ENCODE measurements at places on chromosomes 6 and 20.

- DNase-seq, result no peak
Observed at GRCh38 chr6:102670735-102671134, 1277.2 kb downstream of the GRIK2 start.

DNA sequence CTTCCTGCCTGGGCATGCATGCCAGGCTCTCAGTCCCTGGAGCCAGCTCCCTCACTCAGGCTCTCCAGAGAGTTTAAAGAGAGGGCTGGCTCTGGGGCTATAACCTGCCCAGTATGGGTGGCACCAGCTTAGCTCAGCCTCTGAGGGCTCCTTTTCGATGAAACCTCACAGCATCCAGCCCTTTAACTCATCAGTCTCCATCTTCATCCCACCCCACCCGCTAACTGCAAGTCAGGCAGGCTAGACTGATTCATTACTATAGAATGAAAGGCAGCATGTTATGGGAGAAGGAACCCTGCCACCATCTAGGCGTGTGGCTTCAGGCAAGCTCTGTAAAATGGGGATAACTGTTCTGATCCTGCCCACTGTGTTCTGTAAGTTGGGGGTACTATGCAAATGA lies 53.5 kb downstream of the RAB44 start:
- no peak for DNase-seq

DNA sequence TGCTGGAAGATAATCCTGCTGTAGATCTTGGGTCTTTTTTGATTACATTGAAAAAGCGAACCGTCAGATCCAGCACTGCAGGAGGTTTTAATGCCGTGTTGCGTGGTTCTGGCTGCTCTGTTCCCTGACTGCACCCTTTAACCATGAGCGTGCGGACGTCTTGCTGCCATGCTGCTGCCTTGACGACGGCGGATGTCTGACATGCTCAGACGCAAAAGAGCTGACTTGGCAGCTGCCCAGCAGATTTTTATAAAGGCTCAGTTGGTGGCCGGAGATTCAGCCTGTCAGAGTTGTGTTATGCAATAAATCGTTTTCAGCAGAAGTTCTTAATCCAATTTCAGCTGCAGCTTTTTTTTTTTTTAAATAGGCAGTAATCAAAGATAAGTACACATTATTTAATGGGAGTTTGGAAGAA lies 119.4 kb downstream of the JARID2 start:
- DNase-seq, result peak; percentile 31

DNA sequence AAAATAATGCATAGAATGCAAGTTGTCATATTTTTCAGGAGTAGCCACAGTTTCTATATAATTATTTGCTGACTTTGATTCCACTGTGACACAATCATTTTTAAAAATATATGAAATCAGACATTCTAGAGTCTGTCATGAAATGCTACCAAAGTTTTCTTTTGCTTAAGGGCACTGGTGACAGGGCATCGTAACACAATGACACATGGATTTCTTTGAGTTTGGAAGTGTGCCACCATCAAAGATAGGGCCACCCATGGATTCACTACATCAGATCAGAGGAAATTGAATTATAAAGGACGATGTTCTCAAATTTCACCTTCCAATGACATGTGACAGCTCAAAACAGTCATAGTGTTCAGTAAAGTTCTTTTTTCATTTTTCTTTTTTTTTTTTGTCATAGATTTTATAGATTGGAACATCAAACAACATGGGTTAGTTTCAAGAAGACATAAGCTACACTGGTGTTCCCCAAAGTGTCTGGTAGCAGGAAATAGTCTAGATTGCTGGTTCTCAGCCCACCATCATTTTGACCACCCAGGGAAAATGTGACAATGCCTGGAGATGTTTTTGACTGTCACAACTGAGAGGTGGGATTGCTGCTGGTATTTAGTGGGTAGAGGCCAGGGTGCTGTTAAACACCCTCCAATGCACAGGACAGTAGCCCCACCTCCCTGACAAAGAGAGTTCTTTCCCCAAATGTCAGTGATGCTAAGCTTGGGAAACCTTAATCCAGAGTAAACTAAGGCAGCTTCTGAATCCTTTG lies 123.8 kb upstream of the DOK5 start:
- no peak for DNase-seq

GRCh38 chr6:39997101-39997635 lies 62.9 kb upstream of the MOCS1 start:
- no peak for DNase-seq

- DNase-seq, result no peak
Observed at GRCh38 chr6:10413262-10413849, 1.5 kb downstream of the TFAP2A start.

GRCh38 chr20:21033817-21034216 lies 72.3 kb downstream of the LINC00237 start:
- DNase-seq, result no peak

DNA sequence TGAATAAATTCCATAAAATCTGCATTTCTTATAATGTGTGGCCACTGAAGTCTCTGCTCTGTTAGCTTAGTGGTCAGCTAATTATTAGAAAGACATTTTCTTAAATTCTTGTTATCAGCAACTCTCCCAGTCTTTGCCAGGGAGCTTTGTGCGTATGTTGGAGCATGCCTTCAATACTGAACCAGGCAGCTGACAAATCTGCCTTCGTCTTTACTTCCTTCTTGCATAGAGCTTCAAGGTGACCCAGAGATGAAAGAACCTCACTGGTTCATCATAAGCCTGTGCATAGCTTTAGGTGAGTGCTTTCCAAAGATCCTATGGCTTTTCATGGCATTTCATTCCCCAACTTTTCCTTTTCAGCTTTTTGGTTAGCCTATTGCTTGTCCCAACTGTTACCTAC lies 43.0 kb upstream of the NELFCD start:
- no peak for DNase-seq

DNA sequence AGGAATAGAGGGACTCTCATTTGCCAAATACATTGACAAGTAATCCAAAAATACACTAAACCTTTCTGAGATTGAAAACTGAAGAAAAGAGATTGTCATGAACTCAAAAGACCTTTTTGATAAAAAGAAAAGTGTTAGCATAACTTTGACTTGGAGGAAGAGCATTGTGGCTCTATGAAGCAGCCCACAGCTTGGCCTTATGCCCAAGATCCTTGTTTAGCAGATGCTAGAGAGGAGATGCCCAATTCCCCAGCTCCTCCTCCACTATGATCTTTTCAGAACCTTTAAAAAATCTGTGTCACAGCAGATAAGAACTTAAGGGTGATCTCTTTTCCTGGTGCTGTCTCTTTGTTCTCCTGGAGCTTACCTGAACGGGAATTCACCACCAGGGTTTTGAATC lies 35.8 kb upstream of the IGF2R start:
- DNase-seq, result no peak

DNA sequence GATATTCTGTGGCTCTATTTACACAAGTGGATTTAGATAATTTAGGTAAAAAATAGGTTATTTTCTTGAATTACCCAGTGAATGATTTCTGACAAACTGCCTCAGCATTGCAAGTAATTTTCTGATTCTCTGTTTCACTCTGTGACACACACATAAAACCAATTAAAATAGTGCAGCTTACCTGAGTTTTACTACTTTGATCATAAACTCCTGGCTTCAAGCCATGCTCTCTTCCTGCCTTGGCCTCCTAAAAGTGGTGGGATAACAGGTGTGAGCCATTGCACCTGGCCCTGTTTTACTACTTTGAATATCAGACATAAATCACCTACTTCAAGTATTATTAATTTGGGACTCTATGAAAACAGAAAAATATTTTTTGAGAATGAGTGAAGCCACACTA lies 462.9 kb downstream of the ADGRB3 start:
- DNase-seq, result no peak

GRCh38 chr20:21291026-21291425 lies 12.1 kb upstream of the XRN2 start:
- DNase-seq, result no peak

DNA sequence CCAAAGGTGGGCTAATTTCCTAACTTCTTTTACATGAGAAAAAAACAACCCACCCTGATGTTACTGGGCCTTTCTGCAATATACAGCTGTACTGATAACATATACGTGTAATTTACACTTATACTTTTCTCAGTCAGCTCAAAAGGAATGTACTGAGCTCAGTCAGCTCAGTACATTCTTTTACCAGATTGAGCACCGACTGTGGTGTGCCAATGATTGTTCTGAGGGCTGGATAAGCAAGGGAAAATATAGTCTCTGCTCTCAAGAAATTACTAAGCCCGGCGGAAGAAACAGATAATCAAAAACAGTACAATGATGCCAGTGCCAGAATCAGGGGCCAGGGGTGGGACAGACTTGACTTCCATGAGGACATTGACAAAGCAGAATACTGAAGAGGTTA lies 10.0 kb upstream of the BLOC1S5 start:
- DNase-seq, result no peak

DNA sequence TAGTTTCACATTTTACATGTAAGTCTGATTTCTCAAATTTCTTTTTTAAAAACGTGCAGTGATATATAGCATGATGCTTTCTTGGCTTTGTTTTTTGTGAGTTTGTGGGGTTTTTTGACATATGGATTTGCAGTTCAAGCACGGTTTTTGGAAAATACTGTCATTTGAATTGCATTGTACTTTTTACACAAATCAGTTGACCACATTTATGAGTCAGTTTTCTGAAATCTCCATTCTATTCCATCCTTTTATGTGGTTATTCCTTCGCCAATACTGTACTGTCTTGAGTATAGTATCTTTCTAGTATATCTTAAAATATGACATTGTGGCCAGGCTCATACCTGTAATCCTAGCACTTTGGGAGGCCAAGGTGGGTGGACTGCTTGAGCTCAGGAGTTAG lies 890.0 kb upstream of the CITED2 start:
- DNase-seq, result no peak

DNA sequence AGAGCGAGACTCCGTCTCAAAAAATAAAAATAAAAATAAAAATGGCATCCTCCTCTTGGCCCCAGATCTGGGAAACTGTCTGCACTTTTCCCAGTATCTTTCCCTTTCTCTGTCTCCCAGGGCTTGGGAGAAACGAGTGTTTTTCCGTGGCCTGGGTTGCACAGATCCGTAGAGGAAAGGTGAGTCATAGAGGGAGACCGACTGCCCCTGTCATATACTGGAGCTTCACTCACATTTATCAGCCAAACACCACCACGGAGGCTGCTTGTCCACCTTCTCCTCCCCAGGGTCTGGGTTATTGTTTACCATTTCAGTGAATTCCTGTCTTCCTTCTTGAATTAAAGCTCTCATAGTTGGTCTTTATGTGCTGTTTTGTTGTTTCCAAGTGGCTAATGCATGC lies 31.9 kb upstream of the EIF2S2 start:
- no peak for DNase-seq

DNA sequence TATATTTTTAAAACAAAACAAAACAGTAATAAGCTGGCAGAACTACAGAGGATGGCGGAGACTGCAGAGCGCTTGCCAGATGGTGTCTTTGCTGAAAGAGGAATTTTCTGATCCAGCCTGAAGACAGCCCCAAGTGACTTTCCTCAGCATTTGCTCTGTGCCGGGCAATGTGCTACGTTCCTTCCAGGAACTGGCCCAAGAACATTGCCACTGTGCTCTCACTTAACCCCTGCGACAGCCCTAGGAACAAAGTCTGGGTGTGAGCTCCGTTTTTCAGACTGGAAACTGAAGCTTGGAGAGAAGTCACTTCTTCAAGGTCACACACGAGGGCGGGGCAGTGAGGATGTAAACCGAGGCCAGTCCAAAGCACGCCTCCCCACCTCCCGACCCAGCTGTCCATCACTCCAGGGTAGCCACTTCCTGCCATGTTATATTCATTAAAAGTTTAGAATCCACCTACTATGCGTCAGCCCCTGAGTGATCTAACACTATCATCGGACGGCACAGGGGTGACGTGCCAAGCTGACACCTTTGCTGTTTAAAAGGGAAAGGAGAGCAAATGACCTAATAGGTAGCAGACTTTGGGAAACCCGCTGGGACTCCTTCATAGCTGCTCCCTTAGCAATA lies 22.3 kb upstream of the BMP7 start:
- no peak for DNase-seq

GRCh38 chr6:109521080-109521479 lies 38.1 kb upstream of the ZBTB24 start:
- DNase-seq, result no peak

- no peak for DNase-seq
Observed at GRCh38 chr6:129504456-129504855, 205.5 kb downstream of the ARHGAP18 start.

GRCh38 chr6:33984466-33985312 lies 161.2 kb downstream of the GRM4 start:
- no peak for DNase-seq

All from T follicular helper cell (primary cell).